ENCODE measurements at places on chromosomes 5 and 9.
A peak's percentile ranks its signal among the peaks of the same experiment; 100 is the strongest.

DNA sequence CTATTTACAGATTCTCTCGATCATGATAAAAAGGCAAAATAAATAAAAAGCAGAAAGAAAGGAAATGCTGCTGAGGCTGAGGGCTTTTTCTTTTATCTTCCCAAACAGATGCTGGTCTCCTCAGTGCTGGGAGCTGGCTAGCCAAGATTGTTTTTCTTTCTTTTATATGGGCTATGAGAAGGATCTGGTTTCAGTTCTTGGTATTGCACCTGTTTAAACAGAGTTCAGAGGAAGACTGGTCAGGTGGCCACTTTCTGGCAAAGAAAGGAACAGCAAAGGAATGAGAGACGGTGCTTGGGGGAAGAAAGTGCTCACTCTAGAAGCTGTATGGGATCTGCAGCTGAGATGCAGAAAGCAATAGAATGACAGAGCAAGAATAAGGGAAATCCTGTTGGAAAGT, 88.9 kb downstream of the SLF1 start:
- DNase-seq: no peak

- DNase-seq: no peak
These were observed 3.8 kb downstream of the RNF44 start for GRCh38 chr5:176533390-176533789.

DNA sequence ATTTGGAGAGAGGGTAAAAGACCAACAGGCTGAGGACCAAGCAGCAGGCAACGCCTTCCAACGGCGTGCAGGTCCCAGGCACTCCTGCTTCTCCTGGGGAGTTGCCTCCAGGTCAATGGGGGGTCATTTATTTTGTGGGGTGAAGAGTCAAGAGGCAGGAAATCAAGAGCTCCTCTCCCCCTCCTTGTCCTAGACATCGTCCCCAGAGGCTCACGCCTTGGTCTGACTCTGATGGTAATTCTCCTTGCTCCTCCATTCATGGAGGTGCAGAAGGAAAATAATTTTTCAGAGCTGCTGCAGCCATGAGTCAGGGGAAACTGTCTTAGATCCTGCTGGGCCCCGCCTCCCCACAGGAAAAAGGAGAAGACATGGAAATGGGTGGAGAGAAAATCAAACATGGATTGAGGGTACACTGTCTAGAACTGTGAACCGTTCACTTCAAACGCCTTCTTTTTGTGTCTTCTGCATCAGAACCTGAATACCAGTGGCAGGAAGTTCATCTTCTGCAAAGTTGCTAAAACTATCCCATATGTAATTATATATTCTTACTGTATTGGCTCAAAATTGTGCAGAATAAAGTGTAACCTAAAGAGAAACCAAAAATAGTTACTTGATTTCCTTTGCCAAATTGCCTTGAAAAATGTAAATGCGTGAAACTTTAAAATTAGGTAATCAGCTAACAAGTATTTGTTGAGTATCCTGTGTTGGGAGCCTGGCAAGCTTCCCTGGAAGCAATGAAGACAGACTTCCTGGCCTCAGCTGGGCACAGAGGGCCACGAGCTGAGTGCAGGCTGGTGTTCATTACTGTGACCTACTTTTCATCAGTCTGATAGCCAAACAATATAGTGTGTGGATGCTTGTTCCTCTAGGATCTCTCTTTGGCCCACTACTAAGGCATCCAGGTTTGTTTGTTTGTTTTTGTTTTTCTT, 142.0 kb downstream of the CMYA5 start:
- DNase-seq: no peak

DNA sequence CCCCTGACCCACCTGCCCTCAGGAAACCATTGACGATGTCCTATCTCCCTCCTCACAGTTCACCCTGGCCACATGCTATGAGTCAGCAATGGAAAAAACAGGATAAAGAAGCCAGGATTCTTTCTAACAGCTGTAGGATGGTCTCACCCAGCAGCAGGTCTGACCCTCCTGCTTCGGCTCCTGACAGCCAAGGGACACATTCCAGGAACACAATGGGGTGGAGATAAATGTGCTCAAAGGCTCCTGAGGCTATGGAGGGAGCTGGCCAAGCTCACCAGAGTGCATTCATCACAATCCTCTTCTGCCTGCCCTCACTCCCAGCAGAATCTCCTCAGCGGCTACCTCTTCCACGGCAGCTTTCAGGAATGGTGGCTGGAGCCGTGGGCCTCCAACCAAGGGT, 170.3 kb downstream of the PJA2 start:
- DNase-seq: no peak

DNA sequence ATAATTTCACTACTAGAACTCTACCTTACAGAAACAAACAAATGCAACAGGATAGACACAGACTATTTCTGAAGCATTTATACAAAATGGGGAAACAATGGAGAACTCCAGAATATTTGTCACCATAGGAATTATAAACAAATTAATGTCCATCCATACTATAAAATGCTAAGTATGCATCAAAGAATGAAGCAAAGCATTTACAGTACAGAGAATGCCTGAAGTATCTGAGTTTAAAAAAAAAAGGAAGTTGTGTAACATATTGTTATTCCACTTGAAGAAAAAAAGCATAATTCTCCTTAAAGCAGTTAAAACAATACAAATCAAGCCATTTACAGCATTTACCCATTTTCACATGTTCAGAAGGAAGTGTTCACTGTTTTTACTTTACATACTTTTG, 53.0 kb downstream of the DROSHA start:
- DNase-seq: no peak

DNA sequence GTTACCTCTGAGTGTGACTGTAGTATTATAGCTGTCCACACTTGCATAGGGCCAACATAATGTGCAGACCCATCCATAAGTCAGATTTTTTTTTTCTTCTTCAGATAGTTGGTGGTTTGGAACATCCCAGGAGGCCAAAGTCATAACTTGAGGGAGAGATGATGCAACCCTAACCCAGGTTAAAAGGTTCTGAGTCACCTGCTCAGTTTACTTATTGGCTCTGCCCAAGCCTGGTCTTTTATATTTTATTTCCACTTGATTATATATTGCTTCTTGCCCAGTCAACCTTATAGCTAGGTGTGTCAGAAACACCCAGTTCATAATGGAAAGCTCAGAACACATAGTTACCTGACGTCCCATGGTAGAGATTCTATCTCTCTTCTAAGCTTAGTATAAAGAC, 113.1 kb upstream of the PCSK1 start:
- DNase-seq: no peak

GRCh38 chr9:23638011-23638410, 188.0 kb downstream of the ELAVL2 start:
- DNase-seq: no peak

GRCh38 chr5:73266925-73267765, 94.2 kb downstream of the TMEM174 start:
- no peak for DNase-seq

GRCh38 chr9:127384016-127384730, 12.8 kb upstream of the SLC2A8 start:
- no peak for DNase-seq

- no peak for DNase-seq
These were observed 4.7 kb downstream of the SEMA4D start for GRCh38 chr9:89493181-89493580.

GRCh38 chr9:121368138-121368522, 1.9 kb downstream of the STOM start:
- DNase-seq: no peak

DNA sequence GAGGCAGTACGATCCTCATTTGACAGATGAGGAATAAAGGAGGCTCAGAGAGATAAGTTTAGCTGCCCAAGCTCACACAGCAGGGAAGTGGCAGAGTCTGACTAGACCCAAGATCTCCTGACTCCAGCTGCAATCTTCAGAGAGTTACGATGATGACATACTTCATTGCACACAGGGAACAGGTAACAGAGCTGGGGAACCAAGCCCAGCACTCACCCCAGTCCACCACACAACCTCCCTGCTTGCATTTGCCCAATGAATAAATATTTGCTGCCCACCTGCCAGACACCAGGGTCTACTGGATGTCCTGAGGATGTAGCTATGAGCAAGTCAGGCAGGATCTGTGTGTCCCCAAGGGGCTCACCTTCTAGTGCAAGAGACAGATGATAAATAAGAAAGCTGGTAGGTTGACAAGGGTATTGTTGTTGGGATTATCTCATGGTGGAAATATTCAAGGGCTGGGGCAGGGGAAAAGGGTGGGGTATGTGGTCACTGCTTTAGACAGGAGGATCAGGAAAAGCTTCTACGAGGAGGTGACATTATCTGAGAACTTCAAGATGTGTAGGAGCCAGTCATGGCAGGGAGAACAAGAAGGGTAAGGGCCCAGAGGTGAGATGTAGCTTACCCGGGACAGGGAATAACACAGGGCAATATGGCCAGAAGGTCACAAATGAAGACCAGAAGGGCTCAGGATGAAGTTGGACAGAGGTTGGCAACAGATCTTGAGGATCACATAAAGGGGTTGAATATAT, 28.6 kb upstream of the CPEB4 start:
- DNase-seq: no peak

- no peak for DNase-seq
These were observed 108.3 kb upstream of the GNA14 start for GRCh38 chr9:77756449-77756848.

- DNase-seq: no peak
These were observed 22.0 kb downstream of the CRB2 start for GRCh38 chr9:123378025-123378424.

GRCh38 chr5:159362220-159362619, 31.9 kb upstream of the IL12B start:
- no peak for DNase-seq

- DNase-seq: no peak
These were observed 220.6 kb downstream of the DMAC1 start for GRCh38 chr9:7578951-7579350.

DNA sequence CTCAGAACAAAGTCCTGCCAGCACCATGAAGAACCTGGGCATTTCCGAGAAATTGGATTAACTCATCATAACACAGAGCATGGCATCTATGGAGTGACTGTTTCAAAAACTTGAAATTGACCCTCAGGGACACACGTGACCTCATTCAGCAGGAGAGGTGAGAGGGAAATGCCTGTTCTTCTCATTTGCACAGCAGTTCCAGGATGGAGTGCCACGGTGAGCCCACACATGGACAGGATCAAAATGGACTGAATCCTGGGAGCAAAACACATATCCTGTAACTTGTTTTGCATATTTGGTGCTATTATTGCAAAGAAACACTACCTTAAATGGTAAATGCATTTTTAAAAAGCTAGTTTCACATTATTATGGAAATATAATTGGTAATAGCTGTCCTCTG, 256.1 kb upstream of the IRX2 start:
- DNase-seq: no peak

DNA sequence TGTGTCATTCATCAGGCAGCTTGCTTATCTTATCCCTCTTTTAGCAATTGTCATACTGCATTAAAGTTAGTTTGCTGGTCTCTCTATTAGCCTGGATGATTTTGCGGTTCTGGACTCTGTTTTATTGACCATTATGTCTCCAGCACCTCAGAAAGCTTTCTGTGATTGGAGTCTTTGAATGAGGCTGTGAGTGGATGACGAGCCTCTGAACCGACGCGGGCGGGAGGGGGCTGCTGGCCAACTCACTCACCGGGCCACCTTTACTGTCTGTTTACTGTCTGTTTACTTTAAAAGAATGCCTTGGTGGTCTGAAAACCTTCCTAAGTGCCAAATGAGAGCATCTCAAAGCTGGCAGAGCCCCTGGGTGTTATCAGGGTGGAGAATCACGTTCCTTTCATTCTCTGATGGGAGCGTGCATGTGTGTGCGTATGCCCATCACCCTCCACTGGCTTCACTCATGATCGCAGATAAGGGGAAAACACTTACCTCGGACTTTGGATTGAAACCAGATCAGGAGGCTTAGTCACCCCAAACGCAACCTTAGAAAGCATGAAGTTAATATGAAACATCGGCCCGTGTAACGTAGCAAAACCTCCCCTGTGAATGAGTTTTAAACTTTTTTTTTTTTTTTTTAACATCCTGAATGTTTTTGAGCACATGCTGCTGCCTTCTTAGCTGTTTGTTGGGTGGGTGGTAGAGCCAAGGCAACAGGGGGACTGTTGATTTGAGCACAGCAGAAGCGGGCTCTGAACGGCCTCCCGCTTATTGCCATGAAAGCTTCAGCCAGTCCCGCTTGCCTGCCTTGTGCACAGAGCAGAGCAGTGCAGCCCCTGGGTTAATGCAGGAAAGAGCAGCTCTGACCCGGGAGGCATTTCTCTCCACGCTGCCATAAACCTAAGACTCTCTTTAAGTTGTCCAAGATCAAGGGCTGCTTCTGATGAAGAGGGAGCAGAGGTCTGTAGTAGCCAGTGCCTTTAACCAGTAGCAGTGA, 173.6 kb downstream of the GADD45G start:
- DNase-seq: peak; percentile 15

- DNase-seq: no peak
These were observed 640 bp downstream of the SURF4 start for GRCh38 chr9:133375116-133375723.

DNA sequence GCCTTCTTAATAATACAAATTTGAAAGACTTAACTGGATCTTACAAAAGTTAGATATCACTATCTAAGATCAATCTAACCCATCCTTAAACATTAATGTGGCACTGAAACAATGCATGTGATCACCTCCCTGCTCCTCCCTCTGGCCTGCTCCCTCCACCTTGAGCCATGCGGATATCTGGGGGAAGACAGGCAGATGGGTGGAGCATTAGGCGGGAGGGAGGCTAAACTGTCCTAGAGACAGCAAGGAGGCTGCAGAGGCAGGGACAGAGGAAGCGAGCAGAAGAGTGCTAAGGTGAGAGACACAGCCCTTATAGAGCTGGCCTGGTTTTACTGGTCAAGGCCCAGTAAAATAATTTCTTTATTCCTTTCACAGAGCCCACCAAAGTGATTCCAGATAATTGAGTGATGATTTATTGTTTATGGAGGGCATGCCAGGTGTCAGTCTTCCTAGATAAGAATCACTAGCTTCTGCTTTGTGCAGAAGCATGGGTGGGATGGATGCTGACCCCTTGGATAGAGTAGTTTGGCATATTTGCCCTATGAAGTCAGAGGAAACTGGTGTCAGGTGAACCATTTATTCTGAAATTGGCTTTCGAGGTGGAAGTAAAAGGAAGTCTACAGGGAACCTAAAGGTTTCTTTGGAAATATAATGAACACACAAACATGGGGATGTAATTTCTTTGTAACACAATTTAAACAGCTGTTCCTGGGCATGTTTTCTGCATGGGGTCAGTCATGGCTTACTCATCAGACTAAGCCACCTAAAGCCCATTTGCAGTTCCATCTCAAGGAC, 188.3 kb downstream of the GNAQ start:
- DNase-seq: no peak

DNA sequence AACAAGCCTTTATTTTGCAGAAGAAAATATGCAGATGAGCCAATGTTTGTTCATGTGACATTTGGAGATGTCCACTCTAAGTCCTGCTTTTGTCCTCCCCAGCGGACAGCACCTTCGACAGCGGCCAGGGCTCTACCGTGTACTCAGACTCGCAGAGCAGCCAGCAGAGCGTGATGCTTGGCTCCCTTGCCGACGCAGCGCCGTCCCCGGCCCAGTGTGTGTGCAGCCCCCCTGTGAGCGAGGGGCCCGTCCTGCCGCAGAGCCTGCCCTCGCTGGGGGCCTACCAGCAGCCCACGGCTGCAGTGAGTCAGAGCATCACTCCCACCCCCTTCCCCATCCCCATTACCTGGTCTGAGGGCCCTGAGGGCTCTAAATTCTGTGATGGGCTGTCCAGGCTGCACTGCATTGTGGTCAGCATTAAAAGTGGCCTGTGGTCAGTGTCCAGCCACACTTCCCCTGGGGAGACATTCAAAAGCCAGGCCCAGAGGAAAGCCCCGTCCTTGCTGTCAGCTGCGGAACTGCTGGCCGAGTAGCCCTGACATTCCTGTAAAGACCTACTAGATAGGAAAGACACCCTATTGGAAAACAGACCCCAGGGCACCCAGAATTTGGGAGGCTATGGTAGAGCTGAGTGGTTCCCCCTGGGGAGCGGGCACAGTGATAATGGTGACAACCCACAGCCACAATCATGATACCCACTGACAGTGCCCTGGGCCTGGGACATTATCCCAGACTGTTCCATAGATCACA, 69.0 kb downstream of the WNK2 start:
- DNase-seq: no peak

Data from skin of body (tissue), 3 donors.